ENCODE measurements at places on chromosomes 3 and 15.
A peak's percentile ranks its signal among the peaks of the same experiment; 100 is the strongest.

DNA sequence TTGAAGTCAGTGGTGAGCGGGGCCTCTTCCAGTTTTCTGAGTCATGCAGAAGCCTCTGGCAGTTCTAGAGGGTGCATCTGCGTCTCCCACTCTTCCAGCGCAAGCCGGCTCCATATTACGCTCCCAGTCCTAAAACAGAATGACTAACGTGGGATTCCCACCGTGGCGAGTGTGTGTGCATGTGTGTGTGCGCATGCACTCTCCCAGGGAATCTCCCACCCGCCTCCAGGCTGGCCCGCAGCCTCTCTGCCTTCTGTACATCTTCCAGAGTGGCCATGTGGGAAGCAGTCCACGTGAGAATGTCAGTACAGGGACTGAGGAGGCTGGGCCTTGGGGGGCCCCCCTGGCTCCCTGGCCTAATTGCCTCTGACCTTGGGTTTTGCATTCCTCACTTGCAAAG is 87.7 kb downstream of the LSM3 start:
- DNase-seq, result no peak

GRCh38 chr3:44409640-44410410 is 67.6 kb downstream of the ZNF445 start:
- peak; percentile 40 for DNase-seq

GRCh38 chr3:27641888-27642601 is 80.1 kb downstream of the EOMES start:
- no peak for DNase-seq

DNA sequence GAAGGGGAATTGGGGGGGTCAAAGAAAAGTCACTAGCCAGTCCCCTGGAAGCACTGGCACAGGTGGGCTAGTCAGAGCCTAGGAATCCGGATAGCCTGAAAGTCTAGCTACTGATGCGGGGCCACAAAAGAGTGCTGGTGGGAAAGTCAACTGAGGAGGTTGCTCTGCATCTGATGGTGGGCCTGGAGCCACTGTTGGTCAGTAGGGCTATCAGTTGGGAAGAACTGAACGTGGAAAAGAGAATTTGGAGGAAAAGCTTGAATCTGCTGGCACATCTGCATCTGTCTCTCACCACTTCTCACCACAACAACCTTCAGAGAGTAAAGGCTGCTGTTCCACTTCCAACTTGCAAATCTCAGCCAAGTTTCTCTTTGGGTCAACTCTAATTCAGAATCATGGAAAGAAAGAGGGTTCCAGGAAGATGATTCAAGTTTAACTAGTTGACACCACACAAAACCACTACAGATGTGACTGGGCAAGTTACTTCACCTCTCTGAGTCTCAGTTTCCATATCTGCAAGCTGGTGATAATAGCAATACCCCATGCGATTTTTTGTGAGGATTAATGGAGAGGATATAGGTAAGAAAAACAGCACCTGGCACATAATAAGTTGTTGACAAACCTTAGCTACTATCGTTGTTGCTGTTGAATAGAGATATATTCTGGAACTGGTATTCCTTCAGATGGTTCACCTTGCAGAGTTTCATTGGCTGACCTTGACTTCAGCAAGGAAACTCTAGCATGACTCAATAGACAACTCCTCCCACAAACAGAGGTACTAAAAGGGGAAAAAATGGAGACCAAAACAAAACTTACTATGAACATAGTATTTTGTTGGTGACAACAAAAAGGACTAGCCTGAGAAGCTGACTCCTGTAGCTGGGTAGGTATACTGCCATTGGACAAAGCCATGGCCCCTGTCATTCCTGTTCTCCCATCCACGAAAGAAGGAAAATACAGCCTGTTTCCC is 280.2 kb upstream of the STT3B start:
- no peak for DNase-seq

GRCh38 chr3:17969985-17970568 is 227.6 kb upstream of the TBC1D5 start:
- DNase-seq, result no peak

- no peak for DNase-seq
Observed at GRCh38 chr15:47813748-47814384, 96.6 kb downstream of the SEMA6D start.

DNA sequence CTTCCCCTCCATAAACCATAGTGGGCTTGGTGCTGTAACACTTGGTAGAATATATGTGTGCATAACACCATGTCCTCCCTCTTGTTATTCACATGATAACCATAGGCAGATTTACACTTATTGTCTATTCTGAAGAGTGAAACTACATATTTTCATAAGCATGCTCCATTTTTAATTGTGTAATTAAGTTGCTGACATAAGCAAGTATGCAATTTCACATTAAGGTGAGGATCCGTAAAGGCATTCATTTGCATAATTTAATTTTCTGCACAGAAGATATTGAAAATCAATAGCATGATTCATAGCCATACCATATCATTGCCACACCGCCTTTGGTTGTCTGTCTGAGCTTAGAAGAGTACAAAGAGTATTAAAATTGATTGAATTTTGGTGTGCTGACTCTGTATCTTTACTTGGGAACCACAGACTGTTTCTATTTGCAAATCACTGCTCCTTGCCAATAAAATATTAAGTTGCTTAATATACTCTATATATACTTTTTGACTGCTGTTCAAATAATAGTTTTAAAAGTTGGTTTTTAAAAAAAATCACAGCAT is 182.4 kb downstream of the PTPRG start:
- no peak for DNase-seq

Measured in coronary artery (tissue), 2 donors.